ENCODE measurements at places on chromosomes 13 and 19.

GRCh38 chr13:97107815-97108529 is 113.7 kb upstream of the OXGR1 start:
- DNase-seq = no peak

DNA sequence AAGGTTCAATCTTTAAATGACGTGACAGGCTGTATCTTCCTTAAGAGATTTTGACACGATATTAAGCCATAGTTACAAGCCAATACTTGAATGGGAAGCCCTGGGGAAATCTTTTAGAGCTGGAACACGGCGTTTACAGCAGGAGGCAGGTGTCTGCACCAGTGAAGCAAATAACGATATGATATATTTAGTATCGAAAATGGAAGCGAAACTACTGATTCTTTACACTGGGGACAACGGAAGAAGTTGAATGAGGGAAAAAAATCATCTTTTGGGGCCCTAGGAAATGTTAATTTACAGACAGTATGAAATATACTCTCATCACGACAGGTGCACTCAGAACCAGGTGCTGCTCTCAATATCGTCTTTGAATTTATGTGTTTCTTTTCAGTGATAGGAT is 793.9 kb upstream of the PCDH20 start:
- DNase-seq = no peak

DNA sequence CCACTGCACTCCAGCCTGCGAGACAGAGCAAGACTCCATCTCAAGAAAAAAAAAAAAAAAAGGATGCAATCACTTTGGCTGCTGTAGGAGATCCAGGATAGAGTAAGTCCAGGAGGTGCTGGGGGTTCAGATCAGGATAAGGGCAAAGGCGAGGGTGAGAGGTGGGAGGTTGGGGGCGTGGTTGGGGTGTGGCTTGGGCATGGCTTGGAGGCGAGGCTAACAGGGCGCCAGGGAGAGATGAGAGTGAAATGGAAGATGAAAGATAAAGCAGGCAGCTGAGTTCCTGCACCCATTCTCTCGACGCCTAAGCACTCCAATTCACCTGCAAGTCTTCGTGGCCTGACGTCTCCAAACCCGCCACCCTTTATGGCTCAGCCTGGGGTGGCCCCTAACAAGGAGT is 25.0 kb upstream of the ZNRF4 start:
- DNase-seq = no peak

DNA sequence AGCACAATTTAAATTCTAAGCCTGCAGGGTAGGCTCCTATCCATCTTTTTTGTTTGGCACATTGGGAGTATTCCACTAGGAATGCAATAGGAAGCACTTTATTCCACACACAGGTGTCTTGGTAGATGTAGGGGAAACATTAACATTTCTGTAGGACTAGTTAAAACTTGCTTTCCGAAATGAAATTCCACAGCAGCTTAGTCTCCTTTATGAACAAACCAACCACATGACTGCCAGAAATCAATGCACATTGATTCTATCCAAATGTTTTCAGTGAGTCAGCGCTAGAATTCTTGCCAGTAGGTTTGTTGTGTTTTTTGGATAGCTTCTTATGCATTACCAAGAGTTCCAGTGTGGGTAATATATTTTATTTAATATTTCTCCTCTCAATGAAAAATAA is 207.9 kb upstream of the CSNK1A1L start:
- DNase-seq = no peak

DNA sequence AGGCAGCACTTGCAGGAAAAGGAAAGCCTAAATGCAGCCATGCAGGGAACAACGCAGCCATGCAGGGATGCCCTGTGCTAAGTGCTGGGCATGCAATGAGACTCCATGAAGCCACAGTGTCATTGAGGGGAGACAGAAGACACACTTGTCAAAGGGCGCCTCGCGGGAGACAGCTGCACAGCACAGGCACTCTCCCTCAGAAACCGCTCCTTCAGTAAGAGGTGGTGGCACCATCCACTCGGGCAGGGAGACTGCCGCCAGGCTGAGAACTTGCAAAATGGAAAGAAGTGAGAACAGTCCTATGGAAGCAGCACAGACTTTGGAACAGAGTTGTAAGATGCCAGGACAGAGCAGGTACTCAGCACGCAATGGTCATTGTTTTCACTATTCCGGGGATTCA is 51.1 kb downstream of the GGACT start:
- no peak for DNase-seq

DNA sequence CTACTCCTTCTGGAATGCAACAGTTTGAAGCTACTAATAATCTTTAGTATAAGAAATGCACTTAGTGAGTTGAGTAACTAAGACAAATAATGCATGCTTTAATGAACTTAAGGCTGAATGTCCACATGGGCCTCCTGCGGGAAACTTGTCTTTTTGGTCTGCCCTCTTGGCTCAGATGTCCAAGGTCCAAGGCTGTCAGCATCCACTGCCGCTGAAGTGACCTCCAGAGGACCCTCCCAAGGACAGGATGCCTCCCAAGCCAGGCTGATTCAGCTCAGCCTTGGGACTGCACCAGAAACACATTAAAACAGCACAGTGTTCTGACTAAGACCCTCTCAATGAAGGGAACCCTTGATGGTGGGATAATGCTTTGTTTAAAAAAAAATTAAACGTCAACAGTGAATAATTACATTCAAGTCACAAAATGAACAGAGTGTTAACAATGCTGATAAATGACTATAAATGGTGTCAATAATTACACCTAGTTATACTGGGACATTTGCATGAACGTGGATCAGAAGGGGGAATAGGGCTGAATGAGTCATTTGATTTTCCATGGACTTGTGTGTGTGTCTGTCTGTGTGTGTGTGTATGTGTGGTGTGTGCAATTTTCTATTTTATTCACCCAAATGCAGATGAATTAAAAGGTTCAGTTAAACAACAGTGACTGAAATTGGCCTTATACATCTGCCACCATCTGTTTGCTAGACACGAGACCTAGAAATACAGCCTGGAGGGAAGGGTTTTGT is 150.5 kb downstream of the COL4A1 start:
- DNase-seq = no peak

DNA sequence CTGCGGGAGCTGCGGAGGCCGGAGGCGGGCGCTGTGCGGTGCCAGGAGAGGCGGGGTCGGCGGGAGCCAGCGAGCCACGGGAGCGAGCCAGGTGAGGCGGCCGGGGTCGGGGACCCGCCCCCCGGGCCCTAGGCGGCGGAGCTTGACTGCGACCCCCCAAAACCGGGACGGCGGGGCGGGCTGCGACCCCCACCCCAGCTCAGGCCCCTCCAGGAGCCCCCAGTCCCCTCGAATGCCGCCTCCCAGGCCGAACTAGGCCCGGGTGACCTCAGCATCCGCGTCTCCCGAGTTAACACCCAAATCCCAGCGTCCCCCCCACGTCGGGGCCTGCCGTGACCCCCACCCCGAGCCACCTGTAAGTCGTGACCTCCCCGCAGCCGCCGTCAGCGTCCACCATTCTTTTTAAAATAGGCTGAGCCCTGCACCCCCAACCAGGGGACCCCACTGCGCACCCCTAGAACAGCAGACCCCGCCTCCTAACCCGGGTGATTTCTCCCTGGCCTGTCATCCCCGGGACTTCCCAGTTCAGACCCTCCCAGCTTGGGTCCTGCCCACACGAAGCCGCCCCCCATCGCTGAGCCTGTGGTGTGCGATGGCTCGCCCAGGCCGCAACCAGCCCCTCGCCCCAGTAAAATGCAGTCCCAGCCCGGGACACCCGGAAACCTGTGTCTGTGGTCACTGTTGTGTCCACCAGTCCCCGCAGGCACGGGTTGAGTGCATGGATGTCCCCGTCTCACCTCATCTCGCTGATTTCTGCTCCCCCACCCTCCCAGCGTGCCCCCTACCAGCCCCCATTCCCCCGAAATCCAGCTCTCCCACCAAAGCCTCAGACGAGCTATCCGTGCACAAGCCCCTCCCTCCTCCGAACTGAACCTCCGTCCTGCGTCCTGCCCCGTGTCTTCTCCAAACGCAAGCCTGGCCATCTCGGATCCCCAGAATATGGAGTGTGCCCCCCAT is 551 bp downstream of the FZR1 start:
- peak; percentile 5 for DNase-seq

GRCh38 chr19:17582613-17583012 is 27.2 kb downstream of the COLGALT1 start:
- no peak for DNase-seq

- no peak for DNase-seq
These were observed 19.1 kb downstream of the CSNK1G2 start for GRCh38 chr19:1959928-1960589.

DNA sequence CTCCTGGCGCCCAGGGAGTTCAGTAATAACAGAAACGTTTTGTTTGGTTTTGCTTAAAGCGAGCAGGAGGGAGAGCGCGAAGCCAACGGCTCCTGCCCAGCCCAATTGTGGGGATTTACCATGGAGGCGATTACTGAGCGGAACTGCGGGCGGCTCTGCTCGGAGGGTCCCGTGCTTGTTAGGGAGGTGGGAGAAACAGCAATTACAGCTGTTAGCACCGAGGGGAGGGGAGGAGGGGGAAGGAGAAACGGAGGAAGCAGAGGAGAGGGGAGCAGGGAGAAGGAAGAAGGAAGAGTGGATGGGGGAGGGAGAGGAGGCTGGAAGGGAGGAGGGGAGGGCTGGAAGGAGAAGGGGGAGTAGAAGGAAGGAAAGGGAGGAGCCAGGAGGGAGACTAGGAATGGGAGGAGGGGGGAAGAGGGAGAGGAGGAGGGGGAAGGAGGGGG is 7.7 kb upstream of the ONECUT3 start:
- no peak for DNase-seq

DNA sequence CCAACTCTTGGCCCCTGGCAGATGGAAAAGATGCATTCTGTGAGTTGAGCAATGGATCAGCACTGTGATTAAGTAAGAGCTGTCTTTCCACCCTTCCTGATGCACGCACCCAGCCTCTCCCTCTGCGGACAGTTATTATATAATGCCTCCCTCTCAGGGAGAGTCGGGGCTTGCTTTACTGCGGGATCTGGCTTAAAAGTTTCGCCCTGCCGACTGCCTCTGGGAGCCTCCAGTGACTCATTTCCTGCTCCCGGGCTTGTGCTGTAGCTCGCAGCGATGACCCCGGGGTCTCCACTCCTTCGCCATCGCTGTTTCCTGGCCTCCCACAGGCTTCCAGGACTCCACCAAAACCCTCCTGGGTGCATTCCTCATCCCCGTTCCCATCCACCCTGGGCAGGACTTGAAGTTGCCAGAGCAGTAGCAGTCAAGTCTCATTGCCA is 107.4 kb upstream of the SLC7A1 start:
- no peak for DNase-seq

GRCh38 chr19:38047049-38047438 is 140.0 kb downstream of the SIPA1L3 start:
- no peak for DNase-seq

- DNase-seq = no peak
These were observed 14.9 kb downstream of the SERP2 start for GRCh38 chr13:44388427-44389059.

DNA sequence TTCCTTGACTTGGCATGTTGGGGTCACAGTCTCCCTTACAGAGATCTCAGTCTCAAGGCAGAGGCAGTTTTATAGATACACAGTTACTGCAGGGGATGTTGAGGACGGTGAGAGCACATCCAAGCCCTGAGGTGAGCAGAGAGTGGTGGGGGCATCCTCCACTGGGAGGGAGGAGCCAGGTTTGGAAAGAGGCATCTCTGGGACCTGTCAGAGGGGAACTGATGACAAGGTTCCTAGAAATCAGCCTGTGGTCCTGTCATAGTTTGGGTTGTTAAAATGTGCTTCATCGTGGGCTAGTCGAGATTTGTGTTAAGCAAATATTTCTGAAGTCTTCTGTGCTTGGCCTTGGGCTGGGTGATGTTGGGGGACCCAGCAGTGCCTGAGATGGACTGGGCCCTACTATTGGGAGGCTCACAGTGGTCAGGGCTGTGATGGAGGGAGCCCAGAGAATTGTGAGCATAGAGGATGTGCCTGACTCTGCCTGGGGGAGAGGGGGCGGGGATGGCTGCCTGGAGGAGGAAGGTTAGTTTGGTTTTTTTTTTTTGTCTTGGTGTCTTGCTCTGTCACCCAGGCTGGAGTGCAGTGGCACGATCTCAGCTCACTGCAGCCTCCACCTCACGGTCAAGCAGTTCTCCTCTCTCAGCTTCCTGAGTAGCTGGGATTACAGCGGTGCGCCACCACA is 3.9 kb downstream of the SUPT5H start:
- DNase-seq = no peak

DNA sequence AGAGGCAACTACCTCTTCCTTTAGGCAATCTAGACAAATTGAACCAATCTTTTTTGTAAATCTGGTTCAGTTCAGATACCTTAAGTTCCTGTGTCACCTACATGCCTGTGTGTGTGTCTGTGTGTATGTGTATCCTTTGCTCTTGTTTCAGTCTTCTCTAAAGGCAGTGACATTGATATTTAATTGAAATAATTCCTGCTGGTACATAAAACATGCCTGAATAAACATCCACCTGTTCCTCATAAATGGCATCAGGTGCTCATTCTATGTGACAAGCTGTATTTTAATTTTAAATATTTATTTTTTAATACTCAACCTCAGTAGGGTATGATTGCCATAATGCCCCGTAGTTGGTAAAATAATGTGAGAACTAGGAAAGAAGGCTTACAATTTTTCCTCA is 1606.4 kb upstream of the PRR20A start:
- DNase-seq = no peak

DNA sequence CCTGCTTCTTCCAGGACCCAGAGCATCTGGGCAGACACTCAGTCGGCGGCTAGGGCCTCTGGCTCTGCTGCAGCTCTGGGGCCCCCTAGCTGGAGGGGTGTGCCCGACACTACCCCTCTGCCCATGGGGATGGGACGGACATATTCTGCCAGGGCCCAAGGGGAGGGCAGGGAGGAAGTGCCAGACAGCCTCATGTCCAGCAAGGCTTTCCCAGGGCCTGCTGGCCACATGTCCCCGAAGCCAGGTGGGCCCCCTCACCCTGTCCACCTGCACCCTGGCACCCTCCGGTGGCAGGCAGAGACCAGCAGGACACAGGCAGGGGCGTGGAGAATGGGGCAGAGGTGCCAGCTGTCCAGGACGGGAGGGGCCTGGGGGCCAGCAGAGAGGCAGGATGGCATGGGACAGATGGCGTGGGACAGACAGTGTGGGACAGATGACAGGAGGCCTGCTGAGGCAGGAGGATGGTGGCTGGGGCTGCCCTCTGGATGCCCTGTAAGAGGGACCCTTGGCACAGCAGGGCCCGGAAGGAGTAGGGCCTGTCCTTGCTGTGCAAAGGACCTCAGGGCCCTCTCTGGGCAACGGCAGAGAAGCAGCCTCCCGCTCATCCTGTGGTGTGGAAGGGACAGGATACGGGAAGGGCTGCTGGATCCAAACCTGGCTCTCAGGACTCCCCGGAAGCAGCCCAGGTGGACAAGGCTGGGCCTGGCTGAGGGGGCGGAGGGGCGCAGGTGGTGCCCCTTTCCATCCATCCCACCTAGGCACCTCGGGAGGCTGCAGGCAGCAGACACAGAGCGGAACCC is 29.1 kb downstream of the CEBPG start:
- DNase-seq = no peak

DNA sequence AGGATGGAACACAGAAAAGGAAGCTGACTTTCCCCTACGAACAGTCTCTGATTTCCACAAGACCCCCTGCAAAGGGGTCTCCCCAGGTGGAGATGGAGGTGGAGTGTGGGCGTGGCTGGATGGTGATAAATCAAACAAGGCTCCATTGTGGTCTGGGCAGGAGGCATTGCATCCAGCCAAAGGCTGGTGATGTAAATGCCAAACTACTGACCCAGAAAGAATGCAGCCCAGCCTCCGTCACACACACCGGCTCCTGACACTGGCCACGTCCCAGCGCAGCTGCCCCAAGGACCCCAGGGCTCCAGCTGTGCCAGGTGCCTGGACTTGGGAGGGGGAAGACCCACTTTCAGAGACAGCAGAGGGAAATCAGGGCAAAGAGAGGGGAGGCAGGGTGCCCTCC is 6.3 kb downstream of the SLC7A1 start:
- no peak for DNase-seq
